ENCODE measurements at places on chromosomes 16 and 17. TPM values are rescaled to one million over a fixed set of nuclear protein-coding genes. Genes with fewer than 3 reads are reported as not detected.
A peak's percentile ranks its signal among the peaks of the same experiment; 100 is the strongest.

The PIK3R6 gene
- 2.8 TPM for total RNA-seq

DNA sequence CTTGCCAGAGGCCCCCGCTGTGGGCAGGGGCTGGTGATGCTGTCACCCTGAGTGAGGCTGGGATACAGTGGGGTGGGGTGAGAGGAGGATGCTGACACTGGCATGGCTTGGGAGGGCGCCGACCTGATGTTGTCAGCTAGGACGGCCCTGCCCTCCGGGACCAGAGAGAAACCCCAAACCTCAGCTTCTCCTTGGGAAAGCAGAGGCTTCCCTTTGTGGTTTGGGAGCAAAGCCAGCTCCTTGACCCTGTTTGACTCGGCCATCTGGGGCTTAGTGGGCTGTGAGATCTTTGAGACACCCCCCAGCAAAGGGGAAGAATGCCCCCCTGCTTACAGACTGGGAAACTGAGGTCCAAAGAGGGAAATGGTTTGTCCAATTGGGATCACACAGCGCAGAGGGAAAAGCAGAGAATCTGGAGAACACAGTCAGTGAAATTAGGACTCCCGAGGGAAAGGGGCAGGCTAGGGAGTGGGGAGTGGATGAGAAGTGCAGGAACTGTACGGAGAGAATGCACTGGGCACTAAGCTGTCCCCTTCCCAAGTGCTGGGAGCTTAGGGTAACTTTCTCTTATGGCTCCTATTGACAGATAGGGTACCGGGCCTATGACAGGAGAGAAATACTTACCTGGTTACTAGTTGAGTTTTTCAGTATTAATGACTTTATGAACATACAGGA is 40.7 kb upstream of the DLX4 start:
- H3K27ac ChIP-seq: no peak overlapping the region
- no peaks in the 10 kb centered on the region for H3K36me3 ChIP-seq
- H3K27me3 ChIP-seq: peaks cover 5% of the 10 kb centered on the region
- no peak for DNase-seq
- no peak overlapping the region for H3K4me3 ChIP-seq

GRCh38 chr16:13391337-13391736 is 489.9 kb downstream of the SHISA9 start:
- H3K27me3 ChIP-seq: no peaks in the 10 kb centered on the region
- peak; percentile 8 for DNase-seq
- no peaks in the 10 kb centered on the region for H3K36me3 ChIP-seq

- no peak for DNase-seq
- peaks cover 24% of the 10 kb centered on the region for H3K4me1 ChIP-seq
- peaks cover 52% of the 10 kb centered on the region for H3K27me3 ChIP-seq
- no peak overlapping the region for H3K27ac ChIP-seq
Observed at GRCh38 chr17:32268734-32269288, 3.2 kb downstream of the RHBDL3 start.

The SRL gene
- total RNA-seq: not detected

DNA sequence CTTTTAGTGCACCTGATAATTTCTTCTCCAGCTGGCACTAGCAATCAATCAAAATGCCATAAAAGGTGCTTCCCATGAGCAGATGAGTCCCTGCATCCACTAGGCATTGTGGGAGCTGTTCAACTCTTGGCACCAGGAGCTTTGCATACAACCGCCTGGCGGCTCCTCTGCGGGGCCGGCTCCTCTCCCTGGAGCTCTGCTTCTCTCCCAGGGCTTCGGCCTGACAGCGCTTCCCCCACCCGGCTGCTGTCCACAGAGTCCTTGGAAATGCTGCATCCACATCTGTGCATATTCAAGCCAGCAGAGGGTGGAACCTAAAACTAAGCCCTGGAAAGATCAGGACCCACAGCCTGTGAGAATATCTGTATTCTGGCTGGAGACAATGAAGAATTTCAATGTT is 62.9 kb downstream of the LMF1 start:
- H3K36me3 ChIP-seq: peaks cover 15% of the 10 kb centered on the region
- no peak for DNase-seq
- no peak overlapping the region for H3K27ac ChIP-seq

The CLDN9 gene
- not detected for total RNA-seq

Measured in B cell (primary cell).